Effector memory CD4-positive, alpha-beta T cell (primary cell): ENCODE measurements at places on chromosomes 12 and 14.

DNA sequence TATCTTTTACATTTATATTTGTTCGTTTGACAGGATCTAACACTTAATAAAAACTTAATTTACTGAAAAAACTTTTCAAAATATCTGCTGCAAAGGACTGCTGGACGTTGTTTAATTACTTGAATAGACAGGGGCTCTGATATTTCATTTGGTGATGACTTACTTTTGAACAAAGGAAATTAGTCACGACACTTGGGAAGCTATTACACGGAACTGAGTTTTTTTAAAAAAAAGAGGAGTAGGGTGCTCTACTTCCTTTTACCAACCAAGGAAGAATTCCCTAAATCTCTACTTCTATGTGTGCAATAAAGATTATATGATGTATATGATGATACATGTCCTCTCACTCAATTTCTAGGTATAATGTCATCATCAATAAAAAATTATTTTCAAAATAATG lies 4.7 kb downstream of the FGD6 start:
- no peak for DNase-seq

- no peak for DNase-seq
These were observed 9.4 kb downstream of the KRT80 start for GRCh38 chr12:52182384-52182783.

DNA sequence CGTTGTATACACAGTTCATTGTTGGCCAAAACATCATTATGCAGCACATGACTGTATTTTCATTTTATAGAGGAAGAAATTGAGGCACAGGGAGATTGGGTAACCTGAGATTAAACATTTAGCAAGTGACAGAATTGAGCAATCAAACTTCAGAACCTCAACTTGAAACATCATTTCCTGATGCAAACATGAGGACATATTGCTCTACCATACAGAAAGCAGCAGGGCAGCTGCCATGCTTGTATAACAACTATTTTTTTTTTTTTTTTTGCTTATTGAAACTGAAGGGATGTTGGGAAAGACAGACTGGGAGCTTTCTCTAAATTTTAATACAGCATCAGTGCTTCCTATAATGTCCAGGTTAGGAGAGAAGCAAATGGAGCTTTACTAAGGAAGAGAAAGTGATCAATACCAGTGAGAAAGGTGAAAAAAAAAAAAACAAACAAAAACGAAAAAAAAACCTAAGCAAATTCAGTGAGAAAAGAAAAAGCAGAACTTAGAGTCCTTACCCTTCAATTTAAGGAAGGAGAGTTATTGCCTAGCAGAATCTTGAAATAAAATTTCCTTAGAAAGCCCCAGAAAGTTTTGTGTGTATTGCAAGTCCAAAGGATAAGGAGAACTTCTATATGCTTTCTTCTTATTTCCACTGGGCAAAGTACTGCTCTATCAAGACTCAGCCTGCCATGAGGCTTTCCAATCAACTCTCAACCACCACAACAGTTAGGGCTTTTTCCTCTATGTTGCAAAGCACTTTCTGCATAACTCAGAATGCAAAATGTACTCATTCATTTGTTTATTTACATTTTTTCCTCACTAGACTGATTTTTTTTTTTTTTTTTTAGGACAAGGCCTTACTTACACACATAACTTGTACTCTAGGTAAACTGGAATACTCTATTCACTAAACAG lies 21.6 kb downstream of the BTG1 start:
- no peak for DNase-seq

DNA sequence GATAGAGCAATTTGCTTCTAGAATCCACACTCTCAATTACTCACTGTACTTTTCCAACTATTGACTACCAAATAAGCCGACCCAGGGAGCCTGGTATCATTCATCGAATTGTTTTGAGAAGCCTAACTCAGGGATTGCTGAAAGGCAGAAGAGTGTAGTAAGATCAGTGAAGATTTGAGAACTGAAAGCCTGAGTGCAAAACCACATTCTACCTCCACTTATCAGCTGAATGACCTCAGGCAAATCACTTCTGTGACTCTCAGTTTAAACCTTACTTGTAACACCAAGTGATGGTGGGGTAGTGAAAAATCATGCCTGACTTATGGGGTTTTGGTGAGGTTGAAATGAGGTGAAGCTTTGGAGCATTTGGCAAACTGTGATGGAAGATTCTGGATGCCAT lies 126.1 kb upstream of the MAX start:
- DNase-seq: no peak

DNA sequence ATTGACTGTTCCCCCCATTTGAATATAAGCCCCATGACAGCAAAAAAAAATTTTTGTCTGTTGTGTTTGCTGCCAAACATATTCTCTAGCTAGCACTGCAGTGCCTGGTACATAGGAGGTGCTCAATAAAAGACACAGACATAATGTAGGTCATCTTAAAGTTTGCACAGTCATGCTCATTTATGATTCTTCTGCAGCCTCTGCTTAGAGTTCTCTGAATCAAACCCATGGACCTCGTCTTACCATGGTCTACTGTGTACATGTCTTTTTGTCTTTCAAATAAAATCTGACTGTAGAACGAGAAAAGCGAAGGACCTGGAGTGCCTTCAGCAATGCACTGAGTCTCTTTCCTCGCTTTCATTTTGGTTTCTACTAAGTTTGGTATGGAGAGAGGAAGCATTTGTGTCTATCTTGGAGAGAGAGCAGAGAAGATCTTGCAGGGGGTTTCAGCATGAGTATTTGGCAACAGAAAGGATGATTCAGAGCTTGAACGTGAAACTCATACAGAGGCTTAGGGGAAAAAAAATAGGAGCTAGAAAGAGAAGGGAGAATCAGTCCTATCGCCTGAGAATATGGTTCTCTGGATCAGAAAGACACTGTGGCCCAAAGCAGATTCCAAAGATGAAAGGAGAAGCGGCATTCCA lies 38.8 kb upstream of the TMCC3 start:
- DNase-seq: no peak

- no peak for DNase-seq
These were observed 28.8 kb downstream of the VCPKMT start for GRCh38 chr14:50087341-50088116.

DNA sequence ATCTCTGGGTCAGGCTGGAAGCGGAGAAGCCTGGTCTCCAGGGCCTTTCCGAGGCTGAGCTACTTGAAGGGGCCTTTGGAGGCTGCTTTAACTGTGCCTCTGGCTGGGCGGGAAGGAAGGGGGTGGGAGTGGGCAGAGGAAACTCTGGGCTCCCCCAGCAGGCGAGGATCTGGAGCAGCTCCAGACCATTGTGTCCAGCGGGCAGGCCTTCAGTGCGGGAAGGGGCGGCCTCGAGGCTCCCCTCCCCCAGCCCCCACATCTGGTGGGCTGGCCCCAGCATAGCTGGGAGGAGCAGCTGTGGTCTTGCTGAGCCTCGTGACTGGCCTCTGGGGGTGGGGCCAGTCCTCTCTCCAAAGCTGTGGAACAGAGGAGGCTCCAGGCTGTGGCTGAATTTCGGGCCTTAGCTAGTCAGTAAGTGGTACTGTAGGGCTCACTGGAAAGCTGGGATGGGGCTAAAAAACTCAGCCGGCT lies 3.4 kb downstream of the TAMALIN start:
- DNase-seq: no peak

DNA sequence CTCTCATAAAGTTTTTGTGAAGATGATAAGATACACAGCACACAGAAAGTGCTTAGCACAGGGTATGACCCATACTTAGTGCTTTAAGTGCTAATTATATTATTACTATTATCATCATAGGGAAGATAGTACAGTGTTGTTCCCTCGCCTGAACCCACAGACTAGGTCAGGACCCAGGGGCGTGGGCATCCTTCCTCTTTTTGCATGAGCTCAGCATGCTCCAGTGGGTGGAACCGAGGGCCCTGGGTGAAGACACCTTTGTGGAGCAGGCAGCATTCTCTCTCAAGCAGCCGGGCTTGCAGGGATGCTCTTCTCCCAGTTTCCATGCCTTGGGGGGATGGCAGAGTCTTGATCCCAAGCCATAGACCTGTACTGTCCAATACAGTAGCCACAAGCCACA lies 34.8 kb downstream of the CRACR2A start:
- no peak for DNase-seq

DNA sequence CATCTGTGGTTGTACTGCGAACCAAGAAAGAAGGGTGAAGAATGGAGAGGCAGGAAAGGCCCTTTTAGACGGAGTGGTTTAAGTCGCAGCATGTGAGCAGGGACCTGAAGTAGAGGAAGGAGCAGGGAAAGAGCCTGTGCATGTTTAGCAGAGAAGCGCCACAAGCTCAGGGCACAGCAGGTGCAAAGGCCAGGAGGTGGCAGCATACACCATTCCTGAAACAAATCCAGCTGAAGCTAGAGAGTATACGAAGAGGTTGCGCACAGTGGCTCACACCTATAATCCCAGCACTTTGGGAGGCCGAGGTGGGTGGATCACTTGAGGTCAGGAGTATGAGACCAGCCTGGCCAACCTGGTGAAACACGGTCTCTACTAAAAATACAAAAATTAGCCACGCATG lies 49.9 kb downstream of the HELB start:
- DNase-seq: no peak

GRCh38 chr14:85545738-85546137 lies 15.8 kb downstream of the FLRT2 start:
- DNase-seq: no peak

GRCh38 chr12:80938397-80938796 lies 663 bp upstream of the LIN7A start:
- DNase-seq: no peak

- DNase-seq: no peak
These were observed 47.2 kb downstream of the MAP1LC3B2 start for GRCh38 chr12:116606397-116606796.

DNA sequence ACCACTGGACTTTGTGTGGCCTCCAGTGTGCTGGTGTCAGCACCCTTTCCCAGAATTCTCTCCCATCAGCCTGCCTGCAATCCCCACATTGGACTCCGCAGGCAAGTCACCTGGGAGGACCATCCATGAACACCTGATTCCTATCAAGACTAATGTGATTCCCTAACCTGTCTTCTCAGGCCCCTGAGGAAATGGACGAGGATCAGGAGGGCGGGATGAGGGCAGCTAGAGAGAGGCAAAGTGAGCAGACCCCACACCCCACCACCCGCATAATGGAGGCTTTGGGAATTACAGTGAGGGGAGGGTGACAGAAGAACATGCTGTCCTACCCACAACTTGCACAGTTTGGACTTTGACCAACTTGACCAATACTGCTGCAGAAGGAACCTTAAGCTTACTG lies 60.9 kb upstream of the RFX4 start:
- DNase-seq: no peak

DNA sequence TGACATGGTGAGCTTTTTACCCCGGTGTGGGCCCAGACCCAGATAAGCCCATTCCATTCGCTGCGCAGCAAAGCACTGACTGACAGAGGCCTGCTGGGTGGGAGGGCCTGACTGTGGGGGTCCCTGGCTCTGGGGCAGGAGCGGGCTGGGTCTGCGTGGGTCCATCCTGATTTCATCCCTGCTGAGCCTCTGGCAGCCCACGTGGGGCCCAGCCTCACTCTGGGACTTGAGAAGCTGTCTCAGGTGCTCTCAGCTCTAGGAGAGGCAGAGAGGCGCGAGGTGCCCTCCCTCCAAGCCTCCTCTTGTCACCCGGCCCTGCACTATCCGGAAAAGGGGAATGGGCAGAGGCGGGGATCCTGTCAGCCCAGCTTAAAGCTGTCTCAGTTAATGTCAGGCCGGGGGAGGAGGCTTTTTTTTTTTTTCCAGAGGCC lies 927 bp downstream of the ABCB9 start:
- no peak for DNase-seq

GRCh38 chr14:90844321-90844720 lies 28.1 kb upstream of the TTC7B start:
- no peak for DNase-seq

GRCh38 chr14:23181453-23181852 lies 2.0 kb downstream of the SLC7A8 start:
- no peak for DNase-seq

DNA sequence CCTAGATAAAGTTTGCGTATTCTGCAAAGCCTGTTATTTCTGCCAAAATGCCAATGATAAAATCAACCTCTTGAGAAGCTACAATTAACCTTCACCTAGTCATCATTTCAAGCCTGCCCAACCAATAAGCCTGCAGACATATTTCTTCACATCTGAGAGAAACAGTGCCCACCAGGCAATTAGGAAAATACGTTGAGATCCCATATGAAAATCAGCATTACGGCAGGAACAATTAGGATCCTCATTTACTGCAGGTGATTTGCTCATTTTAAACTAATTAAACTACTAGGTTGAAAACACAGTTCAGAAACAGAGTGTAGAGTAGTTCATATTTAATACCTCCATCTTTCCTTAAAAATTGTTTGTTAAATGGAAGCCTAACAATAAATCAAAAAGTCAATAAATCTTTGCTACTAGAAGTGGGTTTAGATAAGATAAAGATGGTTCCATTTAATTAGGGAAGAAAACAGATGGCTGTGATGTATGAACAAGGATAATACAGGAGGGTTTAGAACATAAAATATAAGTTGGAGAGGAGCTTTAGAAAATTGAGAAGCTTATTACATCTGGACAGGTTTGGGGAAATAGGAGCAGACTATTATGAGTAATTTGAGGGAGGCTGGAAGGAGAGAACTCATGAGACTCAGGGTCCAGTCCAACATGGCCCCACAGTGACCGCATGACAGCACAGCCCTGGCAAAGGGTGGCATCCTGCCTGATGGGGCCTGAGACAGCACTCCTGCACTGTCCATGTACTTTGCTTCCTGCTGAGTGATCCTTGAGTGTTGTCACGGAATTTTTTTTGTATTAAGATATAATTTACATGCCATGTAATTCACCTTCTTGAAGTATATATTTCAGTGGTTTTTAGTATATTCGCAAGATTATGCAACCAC lies 26.9 kb upstream of the PYGL start:
- no peak for DNase-seq

GRCh38 chr12:108782971-108783370 lies 51.7 kb upstream of the CORO1C start:
- DNase-seq: no peak

DNA sequence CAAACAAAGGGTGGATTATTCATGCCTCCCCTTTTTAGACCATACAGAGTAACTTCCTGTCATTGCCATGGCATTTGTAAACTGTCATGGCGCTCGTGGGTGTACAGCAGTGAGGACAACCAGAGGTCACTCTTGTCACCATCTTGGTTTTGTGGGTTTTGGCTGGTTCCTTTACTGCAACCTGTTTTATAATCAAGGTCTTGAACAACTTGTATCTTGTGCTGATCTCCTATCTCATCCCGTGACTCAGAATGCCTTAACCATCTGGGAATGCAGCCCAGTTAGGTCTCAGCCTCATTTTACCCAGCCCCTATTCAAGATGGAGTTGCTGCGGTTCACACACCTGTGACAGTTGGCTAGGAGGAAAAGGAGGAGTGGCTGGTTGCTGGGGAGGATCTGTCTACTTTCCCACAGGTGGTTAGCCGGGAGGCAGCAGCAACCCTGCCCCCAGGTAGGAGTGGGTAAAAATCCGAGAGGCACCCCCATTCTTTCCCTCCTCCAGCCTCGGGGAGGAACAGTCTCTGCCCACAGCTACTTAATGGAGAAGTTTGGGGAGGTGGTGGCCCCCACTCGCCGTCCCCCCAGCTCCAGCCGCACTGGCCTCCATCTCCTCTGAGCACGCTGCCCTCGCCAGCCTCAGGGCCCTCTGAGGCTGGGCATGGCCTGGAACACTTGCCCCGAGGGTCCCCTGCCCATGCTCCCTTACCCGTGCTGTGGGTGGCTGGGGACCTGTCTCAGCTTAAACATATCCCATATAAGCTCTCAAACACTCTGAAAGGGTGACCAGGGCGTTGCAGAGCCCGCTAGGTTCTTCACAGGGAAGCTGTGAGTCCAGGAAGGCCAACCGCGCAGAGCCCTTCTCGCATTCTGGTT lies 41.7 kb downstream of the SMIM41 start:
- DNase-seq: no peak

GRCh38 chr12:75177997-75178396 lies 31.6 kb downstream of the KCNC2 start:
- no peak for DNase-seq

- DNase-seq: no peak
These were observed 210.4 kb upstream of the SYT10 start for GRCh38 chr12:33649992-33650391.
